Activated B cell treated with CpG ODN at 0.5 μM for 24 hours (primary cell): ENCODE measurements at places on chromosomes 1 and 21. TPM values are rescaled to one million over a fixed set of nuclear protein-coding genes. Genes with fewer than 3 reads are reported as not detected.

OR2L8 gene
- total RNA-seq: not detected in 2 replicates

B3GALT5 gene
- not detected in 2 replicates for total RNA-seq

SPATA1 gene
- total RNA-seq: 4.6 and 4.7 TPM in 2 replicates

GRCh38 chr1:168287237-168287664, 6.6 kb downstream of the TBX19 start:
- no peak for DNase-seq

PLXNA2 gene
- 0.39 and 0.82 TPM in 2 replicates for total RNA-seq

GRCh38 chr1:6176779-6177178, 3.3 kb downstream of the CHD5 start:
- no peak for DNase-seq

KRTAP19-5 gene
- not detected in 2 replicates for total RNA-seq

GRCh38 chr1:155760751-155761475, 72.0 kb downstream of the DAP3 start:
- no peak for DNase-seq

- no peak for DNase-seq
Measured at GRCh38 chr1:243523766-243524165, 267.9 kb downstream of the SDCCAG8 start.

DNA sequence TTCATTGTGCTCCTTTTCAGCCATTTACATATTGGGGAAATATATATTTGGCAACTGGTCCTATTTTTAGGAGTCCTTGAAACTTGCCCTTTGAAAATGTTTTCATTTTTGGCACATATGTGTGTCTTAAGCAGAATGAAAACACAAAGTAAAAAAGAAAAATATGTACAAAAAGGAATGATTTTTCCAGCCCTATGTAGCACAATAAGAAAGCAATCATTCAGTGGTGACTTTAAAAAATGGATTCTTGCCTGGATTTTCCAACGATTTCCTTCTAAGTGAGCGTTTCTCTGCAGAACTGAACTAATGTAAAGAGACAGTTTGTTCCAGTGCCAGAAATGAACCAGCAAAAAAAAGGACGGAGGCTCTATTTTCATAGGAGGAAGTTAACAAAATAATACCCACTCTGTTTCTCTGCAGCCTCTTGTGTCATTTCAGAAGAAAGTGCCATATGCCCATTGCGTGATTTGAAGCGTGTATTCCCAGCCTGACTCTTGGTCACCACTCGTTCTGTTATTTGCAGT, 340.1 kb downstream of the SETD4 start:
- DNase-seq: no peak

ACKR1 gene
- 0.18 TPM in 1 of 2 replicates, not detected in the other for total RNA-seq

GRCh38 chr21:37196847-37197246, 70.3 kb downstream of the VPS26C start:
- no peak for DNase-seq

PTAFR gene
- 2.2 and 3.6 TPM in 2 replicates for total RNA-seq

DNA sequence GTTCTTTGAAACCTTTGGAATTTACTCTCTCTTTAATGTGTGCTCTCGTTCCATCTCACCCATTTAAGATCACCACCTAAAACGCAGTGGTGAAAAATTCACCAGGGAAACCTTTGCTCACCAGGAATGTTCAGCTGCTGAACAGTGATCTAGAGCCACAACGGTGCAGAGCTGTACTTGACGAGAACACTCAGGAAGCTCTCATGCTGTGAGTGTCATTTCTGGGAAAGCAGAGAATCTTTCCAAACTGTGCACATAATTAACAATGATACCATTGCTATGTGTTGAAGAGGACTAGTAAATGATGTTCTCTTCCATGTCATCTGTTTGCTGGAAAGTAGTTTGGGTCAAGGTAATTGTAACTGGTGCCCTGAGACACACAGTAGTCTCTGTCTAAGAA, 117.1 kb downstream of the ZZZ3 start:
- DNase-seq: no peak

- DNase-seq: no peak
Measured at GRCh38 chr21:45383615-45384201, 21.3 kb upstream of the COL18A1 start.

DNA sequence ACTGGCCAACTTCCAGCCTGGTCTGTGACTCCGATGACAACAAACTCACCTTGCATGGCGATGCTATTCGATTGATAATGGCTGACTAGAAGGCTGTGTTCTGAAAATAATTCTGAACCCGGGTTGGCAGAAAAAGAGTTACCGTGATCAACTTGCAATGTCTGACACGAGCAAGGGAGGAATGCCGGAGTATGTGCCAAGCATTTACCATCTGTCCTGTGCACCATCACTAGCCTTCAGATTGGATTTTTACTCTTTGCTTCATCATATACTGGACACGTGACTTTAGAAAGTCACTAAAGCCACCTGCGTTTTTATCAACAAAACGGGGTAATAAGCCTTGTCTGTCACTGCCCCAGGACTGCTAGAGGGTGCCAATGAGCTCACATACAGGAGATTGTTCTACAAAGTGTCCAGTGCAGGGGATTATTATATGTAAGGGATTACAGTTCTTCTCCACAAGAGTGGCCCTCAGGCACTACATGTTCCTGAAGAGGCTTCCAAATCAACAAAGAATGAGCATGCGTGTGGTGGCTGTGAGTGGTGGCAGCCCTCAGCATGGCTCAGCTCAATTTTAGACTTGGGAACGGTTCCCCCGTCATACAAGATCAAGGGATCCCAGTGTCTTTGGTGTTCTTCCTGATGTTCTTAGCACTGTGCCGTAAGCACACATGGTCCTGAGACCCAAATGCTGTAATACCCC, 35.8 kb downstream of the SSBP3 start:
- no peak for DNase-seq

S100A3 gene
- total RNA-seq: not detected in 2 replicates

DNA sequence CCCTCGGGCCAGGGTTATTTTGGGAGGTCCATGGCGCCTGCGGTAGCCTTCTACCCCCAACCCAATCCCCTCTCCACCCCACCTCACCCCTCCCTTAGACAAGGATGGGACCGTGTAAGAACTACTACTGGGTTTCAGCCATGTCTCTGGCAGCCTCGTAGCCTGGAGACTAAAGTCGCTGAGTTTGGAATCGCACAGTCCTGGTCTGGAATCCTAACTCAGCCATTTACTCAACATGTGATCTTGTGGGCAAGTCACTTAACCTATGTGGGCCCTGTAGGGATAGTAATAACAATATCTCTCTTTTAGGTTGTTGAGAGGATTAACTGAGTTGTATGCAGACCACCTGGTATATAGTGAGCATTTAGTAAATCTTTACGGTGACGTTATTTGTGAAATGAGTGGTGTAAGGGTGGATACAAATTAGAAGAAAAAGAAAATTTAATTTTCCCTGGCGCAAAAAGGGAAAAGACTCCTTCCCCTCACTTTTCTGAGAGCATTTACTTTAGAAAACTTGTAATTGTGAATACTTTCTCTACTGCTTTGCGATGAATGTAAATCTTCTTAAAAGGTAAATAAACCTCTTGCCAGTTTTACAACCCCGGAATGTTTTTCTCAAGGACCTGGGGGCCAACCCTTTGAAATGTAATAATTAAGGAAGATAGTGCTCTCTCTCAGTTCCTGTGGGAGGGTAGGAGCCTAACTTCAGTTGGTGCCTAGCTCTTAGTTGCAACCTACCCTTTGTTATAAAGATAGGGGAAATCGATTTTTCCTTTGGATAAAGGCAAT, 615 bp upstream of the MRPS15 start:
- DNase-seq: no peak

DNA sequence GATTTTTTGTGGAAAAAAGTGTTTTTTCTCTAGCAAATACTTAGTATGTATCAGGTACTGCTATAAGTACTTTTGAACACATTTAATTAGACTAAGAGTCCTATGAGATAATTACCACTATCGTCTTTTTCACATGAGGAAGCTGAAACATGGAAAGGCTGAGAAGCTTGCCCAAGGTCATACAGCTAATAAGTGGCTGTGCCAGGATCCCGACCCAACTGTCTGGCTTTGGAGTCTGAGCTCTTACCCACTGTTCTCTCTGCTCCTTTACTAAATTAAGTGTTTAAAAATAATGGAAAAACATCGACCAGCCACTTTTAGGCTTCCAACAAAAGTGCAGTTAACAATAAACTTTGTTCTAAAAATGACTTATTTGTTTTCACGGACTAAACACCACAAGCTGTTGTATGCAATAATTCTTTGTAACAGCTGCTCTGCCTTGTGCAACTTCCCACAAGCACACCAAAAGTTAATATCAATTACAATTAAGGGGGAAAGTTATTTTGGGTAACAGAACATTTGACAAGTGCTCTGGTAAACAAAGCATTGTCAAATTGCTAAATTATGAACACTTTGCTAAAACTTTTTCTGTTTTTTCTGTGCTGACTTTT, 75.7 kb downstream of the CRB1 start:
- DNase-seq: no peak

UBE2U gene
- not detected in 2 replicates for total RNA-seq

- no peak for DNase-seq
Measured at GRCh38 chr1:236861560-236862218, 66.6 kb downstream of the MTR start.

- no peak for DNase-seq
Measured at GRCh38 chr1:155934936-155935590, 850 bp upstream of the KHDC4 start.

- DNase-seq: no peak
Measured at GRCh38 chr1:94245747-94246438, 8.5 kb upstream of the ARHGAP29 start.

DNA sequence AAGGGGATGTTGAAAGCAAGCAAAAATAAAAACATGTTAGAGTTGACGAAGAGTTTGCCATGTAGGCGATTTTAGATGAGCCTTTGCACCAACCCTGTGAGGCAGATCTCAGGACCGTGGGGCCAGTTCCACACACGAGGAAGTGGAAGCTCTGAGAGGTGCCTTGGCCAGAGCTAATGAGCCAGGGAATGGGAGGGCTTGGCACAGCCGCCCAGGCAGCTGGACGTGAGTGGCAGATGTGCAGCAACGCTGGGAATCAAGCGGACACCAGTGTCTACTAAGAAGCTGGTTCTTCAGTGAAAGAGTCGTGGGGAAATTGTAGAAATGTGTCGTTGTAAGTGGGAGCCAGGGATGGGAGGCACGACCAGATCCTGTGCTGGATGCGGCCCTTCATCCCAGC, 58.9 kb upstream of the COL6A1 start:
- no peak for DNase-seq

DNA sequence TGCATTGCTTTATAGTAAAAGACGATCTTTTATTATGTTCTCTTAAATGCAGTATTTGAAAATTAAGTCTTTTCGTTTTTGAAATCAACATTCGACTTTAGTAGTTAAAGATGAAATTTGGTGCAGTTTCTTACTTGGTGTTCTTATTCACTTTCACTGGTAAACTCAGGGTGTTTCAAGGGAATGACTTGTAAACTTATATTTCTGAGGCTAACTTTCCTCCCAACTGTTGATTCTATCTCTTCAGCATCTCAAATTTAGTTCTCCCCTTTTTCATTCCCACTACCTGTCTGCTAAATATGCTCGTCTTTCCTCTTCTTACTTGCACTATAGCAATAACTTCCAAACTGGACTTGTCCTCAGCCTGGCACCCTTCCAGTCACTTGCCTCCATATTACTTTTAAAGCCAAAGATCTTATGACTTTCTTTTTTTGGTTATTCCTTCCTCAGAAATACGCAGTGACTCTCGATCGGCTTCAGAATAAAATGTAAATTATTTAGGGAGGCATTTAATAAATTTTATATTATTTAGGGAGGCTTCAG, 988 bp downstream of the SLC35A3 start:
- DNase-seq: no peak

LCE6A gene
- not detected in 2 replicates for total RNA-seq

DNA sequence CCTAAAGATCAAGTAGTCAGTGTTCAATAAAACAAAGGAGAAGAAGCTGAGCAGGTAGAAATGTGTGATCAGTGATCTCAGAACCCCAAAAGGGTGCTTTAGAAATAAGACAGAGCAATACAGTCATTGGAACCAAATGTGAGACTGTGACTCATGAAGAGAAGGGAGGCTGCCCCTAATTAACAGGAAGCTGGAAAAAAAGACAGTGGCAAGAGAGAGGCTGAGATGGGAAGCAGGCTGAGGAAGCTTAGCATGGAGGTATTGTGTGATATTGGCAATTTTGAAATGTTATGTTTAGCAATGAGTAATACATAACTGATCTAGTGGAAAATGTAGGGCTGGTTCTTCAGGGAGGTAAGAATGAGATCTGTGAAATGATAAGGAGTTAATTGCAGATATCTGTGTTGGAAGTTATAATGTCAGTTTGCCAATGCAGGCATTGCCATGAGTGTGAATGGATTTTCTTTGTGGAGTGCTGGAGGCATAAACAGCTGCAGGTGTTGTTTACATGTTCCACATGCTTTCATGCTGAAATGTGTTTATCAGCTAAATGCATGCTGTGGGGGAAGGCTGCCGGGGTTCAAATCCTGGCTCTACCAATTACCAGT, 90.6 kb upstream of the CACNA1E start:
- no peak for DNase-seq
